Activated gamma-delta T cell treated with anti-CD3 and anti-CD28 coated beads, Interleukin-2, amount 50 U/mL, for 16 hours (primary cell): ENCODE measurements at places on chromosomes 11 and 22.

DNA sequence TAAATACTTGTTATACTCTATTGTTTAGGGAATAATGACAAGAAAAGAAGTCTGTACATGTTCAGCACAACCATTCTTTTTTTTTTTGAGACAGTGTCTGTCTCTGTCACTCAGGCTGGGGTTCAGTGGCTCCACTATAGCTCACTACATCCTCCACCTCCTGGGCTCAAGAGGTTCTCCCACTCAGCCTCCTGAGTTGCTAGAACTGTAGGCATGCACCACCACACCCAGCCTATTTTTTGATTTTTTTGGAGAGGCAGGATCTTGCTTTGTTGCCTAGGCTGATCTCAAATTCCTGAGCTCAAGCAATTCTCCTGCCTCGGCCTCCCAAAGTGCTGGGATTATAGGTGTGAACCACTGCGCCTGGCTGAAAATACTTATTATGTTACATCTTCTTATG lies 250.0 kb downstream of the MIAT start:
- DNase-seq, result no peak

DNA sequence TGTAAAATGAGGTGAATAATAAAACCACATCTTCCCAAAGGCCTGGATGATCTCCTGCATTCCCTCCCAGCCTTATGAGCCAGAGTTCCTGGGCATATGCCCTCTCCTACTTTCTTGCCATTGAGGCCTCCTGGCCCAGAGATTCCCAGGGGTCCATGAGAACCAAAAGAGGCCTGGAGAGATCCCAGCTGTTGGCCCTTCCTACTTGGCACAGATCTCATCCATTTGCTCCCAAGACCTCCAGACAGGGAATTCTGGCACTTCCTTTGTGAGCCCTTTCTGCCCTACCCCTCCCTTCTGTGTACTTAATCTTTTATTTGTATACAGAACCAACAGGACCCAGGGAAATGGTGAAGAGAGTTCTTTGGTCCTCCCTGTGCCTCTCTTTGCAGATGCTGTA lies 21.4 kb downstream of the POU2F3 start:
- DNase-seq, result no peak

- no peak for DNase-seq
These were observed 7.3 kb upstream of the BRSK2 start for GRCh38 chr11:1382429-1382828.

- DNase-seq, result no peak
These were observed 28.7 kb upstream of the VPREB1 start for GRCh38 chr22:22215659-22216449.

- no peak for DNase-seq
These were observed 17.0 kb downstream of the COA4 start for GRCh38 chr11:73859671-73860070.

DNA sequence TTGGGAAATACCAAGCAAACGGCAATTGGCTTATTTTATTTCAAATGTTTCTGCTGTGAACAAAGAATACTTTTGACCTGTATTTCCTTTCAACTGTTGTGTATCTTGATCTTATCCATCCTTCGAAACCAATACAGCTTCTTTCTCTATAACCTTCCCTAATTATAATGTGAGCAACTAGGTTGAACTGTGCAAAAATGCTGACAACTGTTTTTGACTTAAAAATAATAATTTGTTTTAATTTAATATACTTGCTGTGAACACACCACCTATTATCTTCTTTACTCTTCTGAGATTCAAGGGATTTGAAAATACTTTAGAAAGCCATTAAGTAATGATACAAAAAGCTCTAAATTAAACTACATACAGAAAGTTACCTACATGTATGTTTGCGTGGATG lies 682.5 kb upstream of the CCDC179 start:
- no peak for DNase-seq

DNA sequence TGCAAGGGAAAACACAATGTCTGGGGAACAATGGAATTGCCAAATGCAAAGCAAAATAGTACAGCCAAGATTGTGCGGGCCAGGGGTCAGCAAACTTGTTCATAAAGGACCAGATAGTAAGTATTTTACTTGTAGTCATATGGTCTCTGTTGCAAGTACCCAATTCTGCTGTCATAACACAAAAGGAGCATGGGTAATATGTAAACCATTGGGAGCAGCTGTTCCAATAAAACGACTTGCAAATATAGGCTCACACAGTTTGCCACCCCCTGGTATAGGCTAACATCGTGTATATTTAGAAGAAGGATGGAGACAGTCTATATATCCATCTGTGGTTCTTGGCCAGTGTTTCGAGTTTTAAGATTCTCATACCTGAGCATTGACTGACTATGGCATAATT lies 15.6 kb downstream of the SDHAF2 start:
- DNase-seq, result no peak

DNA sequence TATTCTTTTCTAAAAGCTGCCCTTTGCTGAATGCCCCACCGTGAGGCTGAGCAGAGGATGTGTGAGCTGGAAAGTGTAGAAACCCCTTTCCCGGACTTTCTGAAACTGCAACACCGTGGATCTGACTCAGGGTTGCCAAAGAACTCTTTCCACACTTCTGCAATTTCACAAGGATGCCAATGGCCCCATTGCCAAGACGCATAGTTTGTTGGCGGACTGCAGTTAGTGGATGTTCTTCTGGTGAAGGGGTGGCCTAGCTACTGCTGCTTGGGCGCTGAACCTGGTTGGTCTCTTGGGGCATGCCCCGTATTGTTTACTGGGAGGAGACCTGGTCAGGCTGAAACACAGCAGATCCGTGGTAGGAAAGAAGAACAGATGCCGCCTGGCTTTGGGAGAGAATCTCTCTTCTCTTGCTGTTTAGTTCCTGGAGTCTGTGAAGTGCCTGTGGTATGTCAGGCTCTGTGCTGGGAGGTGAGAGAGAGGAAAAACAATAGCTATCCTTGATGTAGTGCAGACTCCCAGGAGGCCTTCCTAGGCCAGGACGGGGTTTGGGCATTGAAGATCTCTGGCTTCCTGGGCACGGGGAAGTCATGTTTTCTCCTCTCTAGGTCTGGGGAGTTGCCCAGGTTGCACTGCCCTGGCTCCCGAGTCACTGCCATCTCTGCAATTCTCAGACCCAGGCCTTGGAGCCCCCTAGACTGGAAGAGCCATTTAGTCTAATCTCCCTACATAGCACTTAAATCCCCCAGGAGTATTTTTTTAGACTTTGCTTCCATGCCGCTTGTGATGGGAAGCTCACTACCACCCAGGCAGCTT lies 26.9 kb downstream of the CD82 start:
- DNase-seq, result no peak

DNA sequence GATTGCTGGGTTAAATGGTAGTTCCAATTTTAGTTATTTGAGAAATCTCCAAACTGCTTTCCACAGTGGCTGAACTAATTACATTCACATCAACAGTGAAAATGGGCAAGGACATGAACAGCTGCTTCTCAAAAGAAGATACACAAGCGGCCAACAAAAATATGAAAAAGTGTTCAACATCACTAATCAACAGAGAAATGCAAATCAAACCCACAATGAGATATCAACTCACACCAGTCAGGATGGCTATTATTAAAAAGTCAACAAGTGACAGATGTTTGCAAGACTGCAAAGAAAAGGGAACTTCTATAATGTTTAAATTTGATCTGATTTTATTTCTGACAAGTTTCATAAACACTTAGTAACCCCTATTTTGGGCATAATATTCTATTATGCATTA lies 537.5 kb downstream of the DLG2 start:
- no peak for DNase-seq
